ENCODE measurements at places on chromosomes 1 and 21. TPM values are rescaled to one million over a fixed set of nuclear protein-coding genes. Genes with fewer than 3 reads are reported as not detected.

The RIPPLY3 gene
- total RNA-seq = 0.46 TPM

The CRABP2 gene
- 9.3 TPM for total RNA-seq

The ILDR2 gene
- total RNA-seq = 0.03 TPM

The S100A8 gene
- not detected for total RNA-seq

The COG2 gene
- 22.3 TPM for total RNA-seq

The GCSAML gene
- total RNA-seq = not detected

The MASP2 gene
- 0.31 TPM for total RNA-seq

The CCDC27 gene
- not detected for total RNA-seq

The TMEM61 gene
- 0.62 TPM for total RNA-seq

The LGR6 gene
- total RNA-seq = 0.42 TPM

The NTNG1 gene
- not detected for total RNA-seq

The SPATC1L gene
- total RNA-seq = 0.24 TPM

The NBPF19 gene
- total RNA-seq = 5.4 TPM

The NBPF6 gene
- total RNA-seq = not detected

The MNDA gene
- not detected for total RNA-seq

The ARHGAP29 gene
- total RNA-seq = 16.5 TPM

The CNIH3 gene
- total RNA-seq = 0.55 TPM

The TMPRSS2 gene
- not detected for total RNA-seq

The FCRL6 gene
- not detected for total RNA-seq

The AHDC1 gene
- total RNA-seq = 29.5 TPM

The LAX1 gene
- total RNA-seq = not detected

The GNG4 gene
- total RNA-seq = 13.5 TPM

The RAB3B gene
- total RNA-seq = 6.0 TPM

The TRIM46 gene
- total RNA-seq = 1.8 TPM

The ATPAF1 gene
- 35.8 TPM for total RNA-seq

The MAGOH gene
- total RNA-seq = 66.2 TPM

The GJA5 gene
- total RNA-seq = 0.05 TPM

The GPA33 gene
- total RNA-seq = not detected

The BMP8B gene
- 5.1 TPM for total RNA-seq

The ICOSLG gene
- 3.9 TPM for total RNA-seq

The INAVA gene
- total RNA-seq = 43.6 TPM

The ANKRD65 gene
- total RNA-seq = not detected

The CELA3B gene
- total RNA-seq = not detected

The CFHR1 gene
- total RNA-seq = not detected

The PRMT2 gene
- 50.3 TPM for total RNA-seq

The SPRR2B gene
- total RNA-seq = not detected

The C8B gene
- not detected for total RNA-seq

The BRDT gene
- not detected for total RNA-seq

The VWA5B1 gene
- not detected for total RNA-seq

The OR2T11 gene
- total RNA-seq = not detected

The CLCNKB gene
- 0.10 TPM for total RNA-seq

Data from A549 treated with GW870086 at 1 μM for 4 hours (cell line).